Nephron progenitor cell (in vitro differentiated cells): ENCODE measurements at places on chromosomes 5 and 9.

DNA sequence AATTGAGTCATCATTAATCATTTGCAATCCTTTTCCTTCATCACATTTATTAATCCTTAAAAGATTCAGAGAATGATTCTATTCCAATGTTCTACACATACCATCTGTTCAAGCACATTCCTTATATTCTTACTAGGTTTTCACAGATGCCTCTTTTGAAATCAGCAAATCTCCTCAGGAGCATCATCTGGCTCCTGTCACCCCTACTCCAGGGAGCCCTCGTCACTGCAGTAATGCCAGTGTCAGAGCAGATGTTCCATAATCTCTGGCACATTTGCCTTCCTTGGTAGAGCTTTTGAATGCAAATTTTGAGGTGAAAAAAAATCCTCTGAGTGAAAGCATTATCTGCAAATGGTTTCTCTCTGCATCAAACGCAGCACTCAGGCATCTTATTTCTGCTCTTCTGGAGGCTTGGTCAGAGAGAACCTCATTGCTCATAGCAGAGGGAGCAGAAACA is 7.6 kb upstream of the KCNV2 start:
- no peak for DNase-seq

DNA sequence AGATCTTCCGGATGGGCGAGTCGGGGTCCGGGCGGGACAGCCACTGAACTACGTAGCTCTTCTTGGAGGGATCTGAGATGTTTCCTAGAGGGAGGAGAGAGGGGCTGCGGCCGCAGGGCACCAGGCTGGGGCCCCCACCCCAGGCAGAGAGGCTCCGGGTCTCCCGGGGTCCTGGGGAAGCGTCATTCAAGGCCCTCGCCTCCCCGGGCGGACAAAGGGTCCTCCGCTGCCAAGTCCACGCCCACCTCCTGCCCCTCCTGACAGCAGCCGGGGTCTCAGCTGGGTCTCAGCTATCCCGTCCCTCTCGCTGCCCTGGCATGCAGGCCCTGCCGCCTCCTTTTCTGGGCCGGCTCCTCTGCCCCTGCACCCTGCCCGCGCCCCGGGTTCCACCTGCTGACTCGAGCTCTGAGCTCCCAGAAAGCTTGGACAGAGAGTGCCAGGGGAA is 61.5 kb downstream of the ZNF354C start:
- DNase-seq = no peak

GRCh38 chr9:135066291-135066690 is 21.2 kb upstream of the OLFM1 start:
- no peak for DNase-seq

DNA sequence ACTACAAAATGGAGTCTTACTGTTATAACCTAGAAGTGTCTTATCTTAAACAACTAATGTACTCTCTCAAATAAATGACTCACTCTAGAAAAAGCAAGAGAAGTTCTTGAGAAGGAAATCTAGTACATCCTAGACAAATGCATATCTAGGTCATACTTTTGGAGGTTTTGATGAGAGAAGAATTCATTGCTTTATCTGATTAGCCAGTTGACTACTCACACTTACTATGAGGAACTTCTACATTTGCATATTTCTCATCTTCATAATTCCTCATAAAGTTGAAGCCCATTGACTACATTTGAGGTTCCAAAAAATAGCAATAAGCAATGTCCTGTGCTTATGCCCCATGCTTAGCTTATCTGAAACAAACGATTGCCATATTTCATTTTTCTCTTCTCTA is 2.8 kb downstream of the JAKMIP2 start:
- DNase-seq = no peak

- no peak for DNase-seq
Observed at GRCh38 chr5:126020770-126021169, 402.4 kb upstream of the GRAMD2B start.

GRCh38 chr9:82419696-82420486 is 431.3 kb downstream of the SPATA31D1 start:
- no peak for DNase-seq

- DNase-seq = no peak
Observed at GRCh38 chr9:34560599-34561214, 28.8 kb downstream of the CNTFR start.

- no peak for DNase-seq
Observed at GRCh38 chr5:111676466-111676865, 80.5 kb downstream of the NREP start.
